AG09309 (cell line): ENCODE measurements at places on chromosomes 16 and 17.

GRCh38 chr17:56577843-56578204, 15.7 kb upstream of the NOG start:
- DNase-seq = no peak

- no peak for DNase-seq
Measured at GRCh38 chr16:72837846-72838585, 209.9 kb downstream of the ZFHX3 start.

GRCh38 chr17:41812381-41813151, at the start of gene FKBP10:
Gene FKBP10 (plus strand): TSS chr17:41813004. CDS start chr17:41813035, 31 bp downstream.
- no peak for DNase-seq

GRCh38 chr16:88770461-88771293, 14.3 kb downstream of the PIEZO1 start:
- DNase-seq = no peak

- peak; percentile 57 for DNase-seq
Measured at GRCh38 chr16:48503779-48504178, 106.2 kb downstream of the N4BP1 start.

GRCh38 chr17:73410586-73411312, 98.9 kb upstream of the CDC42EP4 start:
- no peak for DNase-seq

DNA sequence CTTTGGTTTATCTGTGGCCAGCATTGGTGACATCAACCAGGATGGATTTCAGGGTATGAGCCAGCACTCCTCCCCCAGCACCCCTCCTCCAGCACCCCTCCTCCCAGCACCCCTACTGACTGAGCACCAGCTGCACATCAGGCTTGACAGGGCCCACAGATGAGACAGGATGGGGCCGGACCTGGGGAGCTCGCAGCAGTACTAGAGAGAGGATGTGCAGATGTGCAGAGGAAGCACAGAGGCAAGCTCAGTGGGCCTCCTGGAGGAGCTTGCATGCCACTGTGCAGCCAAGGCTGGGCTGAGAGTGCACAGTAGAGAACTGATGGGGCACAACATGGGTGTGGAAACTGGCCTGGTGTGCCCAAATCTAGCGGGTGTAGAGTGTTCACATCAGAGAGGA, 16.2 kb downstream of the ITGA3 start:
- no peak for DNase-seq

DNA sequence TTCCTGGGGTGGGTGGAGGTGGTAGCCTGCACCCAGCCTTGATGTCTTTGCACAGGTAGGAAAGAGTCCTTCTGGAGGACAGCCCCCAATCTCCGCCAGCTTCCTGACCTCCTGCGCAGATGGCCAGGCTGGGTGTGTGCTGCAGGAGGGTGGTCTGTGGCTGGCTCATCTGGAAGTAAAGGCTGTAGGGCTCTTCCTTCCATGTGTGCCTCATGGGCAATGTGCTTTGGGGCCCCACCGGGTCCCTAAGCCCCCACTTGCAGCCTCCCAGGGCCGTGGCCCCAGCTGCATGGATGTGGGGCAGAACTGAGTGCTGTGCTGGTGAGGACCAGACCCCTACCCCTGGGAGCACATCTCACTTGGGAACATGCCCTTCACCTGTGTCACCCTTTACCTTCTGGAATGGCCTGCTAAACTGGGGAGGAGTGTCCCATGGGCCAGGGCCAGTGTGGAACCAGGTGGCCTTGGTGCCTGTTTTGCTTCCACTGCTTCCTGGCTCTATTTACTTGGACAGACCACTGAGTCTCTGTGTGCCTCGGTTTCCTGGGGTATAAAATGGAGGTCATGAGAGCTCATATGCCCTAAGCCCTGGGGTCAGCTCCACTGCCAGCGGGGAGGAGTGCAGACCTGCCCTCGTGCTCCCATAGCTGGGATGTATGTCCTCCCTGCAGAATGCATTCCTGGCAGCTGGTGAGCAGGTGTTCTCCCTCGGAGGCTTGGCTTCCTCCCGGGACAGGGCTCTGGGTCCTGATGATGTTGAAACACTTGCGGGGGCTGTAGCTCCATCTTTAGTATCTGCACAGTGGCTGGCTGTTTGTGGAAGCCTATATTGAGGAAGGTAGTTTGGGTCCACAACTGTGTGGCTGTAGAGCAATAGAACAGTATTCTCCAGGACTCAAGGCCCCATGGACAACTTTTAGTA, 18.0 kb downstream of the MPRIP start:
- DNase-seq = no peak

GRCh38 chr17:76379275-76379641, 5.2 kb upstream of the SPHK1 start:
- no peak for DNase-seq

DNA sequence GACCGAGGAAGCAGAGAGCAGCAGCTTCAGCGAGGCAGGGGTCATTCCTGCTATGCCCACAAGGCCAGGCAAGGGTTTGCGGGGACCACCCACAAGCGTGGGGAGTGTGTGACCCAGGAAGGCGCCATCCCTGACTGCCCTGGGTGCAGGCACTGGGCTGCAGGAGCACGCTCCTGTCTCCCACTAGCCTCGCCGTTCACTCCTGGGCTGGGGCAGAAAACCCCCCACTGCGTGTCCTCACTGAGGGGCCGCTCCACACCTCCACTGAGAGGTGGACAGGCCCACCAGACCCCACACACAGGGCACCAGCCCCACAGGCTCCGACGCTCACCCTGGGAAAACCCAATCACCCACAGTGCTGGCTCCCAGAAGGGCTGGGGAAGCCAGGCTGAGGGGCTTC, 56.1 kb downstream of the KLHDC4 start:
- DNase-seq = no peak

DNA sequence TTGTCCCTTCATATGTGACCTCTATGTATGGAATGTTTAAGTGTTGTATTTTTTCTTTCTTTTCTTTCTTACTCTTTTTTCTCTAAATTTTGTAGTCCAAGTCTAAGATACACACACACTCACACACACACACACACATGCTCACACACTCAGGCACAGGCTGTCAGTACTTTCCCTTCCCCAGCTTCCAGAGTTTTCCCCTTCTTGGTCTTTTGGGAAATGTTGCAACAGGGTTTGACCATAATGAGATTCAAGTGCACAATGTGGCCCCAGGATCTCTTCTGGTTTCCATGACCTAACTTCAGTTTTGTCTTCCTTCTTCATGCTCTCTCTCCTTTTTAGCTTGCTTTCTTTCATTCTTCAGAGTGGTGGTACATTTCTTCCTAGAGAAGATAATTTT, 289.8 kb upstream of the FOXF1 start:
- peak; percentile 14 for DNase-seq

DNA sequence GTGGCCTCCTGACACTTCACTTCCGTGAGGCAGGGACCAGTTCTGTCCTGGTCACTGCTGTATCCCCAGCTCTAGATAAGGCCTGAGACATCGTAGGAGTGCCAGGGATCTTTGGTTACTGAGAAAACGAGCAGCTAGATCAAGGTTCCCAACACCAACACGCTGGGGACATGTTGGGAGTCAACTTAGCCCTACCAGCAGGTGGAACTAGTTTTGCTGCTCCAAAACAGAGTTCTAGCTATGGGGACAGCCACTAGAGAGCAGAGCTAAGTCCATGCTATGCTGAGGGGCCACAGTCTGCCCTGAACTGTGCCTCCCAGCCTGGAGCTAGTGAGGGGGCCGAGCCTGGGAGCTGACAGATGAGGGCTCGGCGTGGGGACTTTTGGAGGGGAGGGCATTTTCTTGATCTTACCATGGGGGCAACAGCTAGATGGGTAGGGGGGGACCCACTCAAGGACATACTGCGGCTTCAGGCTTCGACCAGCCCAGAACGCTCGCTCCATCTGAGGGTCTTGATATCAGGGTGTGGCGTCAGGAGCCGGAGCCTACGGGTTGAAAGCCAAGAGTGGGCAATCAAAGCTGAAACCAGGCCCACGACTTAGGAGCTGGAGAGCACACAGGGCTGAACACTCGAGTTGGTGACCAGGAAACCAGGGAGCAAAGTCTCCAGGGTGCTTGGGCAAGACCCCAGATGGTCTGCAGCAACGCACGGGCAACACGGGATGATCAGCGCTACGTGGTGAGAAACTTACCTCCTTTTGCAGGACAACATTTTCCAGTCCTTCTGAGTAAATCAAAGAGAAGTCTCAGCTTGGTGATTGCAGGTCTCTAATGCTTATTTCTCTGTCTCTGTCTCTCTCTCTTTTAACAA, 13.4 kb downstream of the SNX20 start:
- DNase-seq = no peak

- no peak for DNase-seq
Measured at GRCh38 chr16:70163596-70163995, 10.0 kb upstream of the CLEC18C start.

- no peak for DNase-seq
Measured at GRCh38 chr16:22355487-22355908, 18.9 kb downstream of the CDR2 start.

GRCh38 chr17:18041776-18042175, 2.6 kb downstream of the GID4 start:
- peak; percentile 78 for DNase-seq

DNA sequence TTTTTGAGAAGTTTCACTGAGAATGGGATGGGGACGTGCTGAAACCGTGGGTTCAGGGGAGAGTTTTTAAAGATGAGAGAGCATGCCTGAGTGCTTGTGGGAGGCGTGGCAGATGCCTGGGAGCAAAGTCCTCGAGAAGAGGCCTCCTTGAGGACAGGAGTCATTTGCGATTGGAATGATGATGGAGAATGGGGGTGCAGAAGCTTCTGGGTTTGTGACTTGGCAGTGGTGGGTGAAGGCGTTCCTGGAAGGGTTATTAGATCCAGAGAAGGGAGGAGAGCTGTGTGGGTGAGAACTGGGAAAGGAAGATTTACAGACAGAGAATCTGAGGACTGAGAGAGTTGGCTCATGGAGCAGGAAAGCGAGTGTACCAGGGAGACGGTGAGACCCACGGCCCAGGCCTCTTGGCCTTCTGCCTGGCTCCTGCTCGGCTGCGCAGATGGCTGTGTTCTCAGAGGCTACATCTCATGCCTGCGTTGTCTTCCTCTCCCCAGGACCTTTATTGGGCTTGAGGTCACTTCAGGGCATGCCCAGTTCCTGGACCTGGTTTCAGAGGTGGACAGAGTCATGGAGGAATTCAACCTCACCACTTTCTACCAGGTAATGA, 8.6 kb upstream of the MMP15 start:
- no peak for DNase-seq

DNA sequence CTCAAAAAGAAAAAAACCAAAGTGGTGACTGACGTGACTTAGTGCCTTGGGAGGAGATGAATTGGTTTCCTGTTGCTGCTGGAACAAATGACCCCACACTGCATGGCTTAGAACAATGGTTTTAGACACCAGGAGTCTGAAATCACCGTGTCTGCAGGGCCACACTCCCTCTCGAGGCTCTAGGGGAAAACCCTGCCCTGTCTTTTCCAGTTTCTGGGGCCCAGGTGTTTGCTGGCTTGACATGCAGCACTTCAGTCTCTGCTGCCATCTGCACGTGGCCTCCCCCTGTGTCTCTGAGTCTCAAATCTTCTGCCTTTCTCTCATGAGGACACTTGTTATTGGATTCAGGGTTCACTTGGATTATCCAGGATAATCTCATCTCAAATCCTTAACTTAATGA, 323.8 kb upstream of the TNRC6C start:
- no peak for DNase-seq

DNA sequence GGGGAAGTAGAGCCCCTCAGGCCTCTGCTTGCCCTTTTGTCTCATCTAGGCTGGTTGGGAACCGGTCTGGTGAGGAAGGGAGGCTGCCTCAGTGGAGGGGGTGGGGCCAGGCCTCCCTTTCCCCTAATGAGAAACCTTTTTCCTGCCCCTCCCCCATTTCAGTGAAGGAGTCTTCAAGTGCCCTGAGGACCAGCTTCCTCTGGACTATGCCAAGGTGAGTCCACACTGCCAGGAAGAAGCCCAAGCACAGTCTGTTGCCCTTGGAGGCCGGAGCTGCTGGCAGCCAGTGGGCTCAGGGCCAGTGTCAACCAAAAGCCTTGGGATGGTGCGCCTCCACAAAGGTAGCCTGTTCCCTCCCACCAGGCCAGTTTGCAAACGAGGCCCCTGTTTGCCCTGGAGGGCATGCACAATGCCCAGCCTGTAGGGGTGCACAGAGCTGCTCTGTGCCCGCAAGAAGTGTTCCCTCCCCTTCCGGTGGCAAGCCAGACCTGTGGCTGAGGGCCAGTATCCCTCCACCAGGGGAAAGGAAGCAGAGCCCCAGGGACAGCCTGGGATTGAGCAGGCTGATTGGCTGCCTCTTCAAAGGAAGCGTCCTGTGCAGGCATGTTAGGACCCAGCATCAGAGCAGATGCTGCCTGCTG, 3.4 kb downstream of the TRAF4 start:
- no peak for DNase-seq

DNA sequence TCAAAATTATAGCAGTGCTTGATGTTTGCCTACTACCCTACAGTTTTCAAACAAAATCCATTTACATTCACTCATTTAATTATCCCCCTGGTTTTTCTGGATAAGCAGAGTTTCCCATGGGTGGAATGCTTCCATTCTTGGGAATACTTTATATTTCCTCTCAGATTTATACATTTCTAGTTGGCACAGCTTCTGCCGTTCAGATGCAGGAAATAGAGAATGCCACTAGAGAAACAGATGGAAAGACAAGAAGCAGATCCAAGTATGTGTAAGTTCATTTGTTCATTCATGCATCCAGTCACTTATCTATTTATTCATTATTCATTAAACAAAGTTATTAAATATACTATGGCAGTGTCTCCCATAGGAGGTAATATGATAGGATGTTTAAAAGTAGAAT, 65.0 kb upstream of the CACNG5 start:
- DNase-seq = no peak

- DNase-seq = no peak
Measured at GRCh38 chr17:19948116-19948943, 29.3 kb downstream of the AKAP10 start.

DNA sequence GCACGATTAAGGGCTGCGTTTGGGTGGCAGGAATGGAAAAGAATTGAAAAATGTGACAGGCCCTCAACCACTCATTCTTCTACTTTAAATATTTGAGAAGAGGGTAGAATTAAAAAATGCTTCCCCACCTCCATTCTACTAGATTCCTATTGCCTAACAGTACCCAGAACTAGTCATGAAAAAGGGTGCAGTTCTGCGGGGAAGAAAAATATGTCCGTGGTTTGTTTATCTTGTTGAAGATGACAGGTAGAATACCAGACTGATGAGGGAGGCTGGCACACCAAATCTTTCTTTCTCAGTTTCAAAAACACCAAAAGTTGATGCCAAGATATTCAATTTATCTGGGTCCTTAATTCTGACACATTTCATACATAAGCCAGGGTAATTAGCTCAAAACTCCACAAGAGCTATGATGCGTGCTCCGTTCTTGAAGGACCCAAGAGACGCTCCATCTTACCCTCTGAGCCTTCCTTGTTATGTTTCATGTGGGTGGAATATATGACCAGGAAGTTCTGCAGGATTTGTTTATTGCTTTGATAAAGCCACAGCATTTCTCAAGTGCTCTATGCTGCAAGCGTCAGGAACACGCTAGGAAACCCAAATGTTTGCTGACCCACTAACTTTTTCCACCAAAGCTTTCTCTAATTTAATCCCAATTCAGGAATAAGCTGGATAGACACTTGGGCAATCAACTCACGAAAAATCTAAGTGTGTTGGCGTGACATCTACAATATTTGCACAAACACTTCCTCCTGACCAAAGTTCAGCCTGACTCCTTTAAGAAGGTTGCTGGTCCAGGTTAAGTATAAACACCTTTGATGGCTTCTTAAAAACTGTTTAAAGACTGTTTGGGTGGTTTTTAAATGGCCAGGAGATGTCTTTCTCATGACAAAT, 20.6 kb upstream of the GAN start:
- DNase-seq = peak; percentile 38

- DNase-seq = no peak
Measured at GRCh38 chr17:79078476-79079190, 4.0 kb downstream of the ENGASE start.
